Esophagus squamous epithelium (tissue), 5 donors: ENCODE measurements at places on chromosomes 6 and 20.

- H3K4me1 ChIP-seq = peaks cover 16% of the 10 kb centered on the region
- DNase-seq = no peak
- peak overlapping the region; percentile 54 for H3K4me3 ChIP-seq
- no peak overlapping the region for H3K27ac ChIP-seq
Measured at GRCh38 chr20:22403022-22403631, 181.2 kb downstream of the FOXA2 start.

DNA sequence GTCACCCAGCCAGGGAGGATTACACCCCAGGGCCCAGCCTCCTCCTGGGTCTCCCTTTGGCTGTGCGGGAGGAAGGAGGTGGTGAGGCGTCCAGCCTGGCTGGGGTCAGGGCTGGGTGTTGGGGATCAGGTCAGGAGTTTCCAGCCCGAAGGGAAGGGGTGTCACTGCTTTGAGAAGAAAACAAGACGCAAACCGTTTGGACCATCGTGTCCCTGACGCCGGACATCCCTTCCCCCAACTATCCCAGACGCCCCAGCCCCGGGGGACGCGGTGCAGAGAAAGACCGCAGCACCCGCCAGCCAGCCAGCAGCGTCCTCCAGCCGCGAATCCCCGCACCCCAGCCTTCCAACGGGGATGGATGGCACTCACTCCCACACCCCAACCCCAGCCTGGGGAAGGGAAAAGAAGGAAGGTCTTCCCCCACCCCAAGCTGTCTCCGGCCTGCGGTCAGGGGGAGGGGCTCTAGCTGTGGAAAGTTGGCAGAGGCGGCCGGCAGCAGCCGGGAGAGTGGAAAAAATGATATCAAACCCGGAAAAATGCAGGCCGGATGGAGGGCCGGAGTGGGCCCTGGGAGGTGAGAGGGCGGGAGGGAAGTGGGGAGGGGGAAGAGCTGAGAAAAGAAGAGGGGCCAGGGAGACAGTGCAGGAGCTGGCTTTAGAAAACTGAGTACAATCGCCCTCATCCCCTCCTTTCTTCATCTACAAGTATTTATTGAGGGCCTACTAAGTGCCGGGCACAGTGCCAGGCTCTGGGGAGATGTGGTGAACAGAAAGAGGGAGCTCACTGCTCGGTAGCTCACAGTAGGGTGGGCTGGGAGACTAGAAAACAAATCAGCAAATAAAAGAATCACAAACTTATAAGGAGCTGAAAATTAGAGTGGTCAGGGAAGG, 10.6 kb downstream of the REM1 start:
- no peaks in the 10 kb centered on the region for H3K36me3 ChIP-seq
- no peaks in the 10 kb centered on the region for H3K4me1 ChIP-seq
- H3K4me3 ChIP-seq = peak overlapping the region; percentile 53
- DNase-seq = no peak

GRCh38 chr6:10977231-10977968, 66.7 kb downstream of the ELOVL2 start:
- no peak overlapping the region for H3K4me3 ChIP-seq
- DNase-seq = no peak
- no peaks in the 10 kb centered on the region for H3K4me1 ChIP-seq
- H3K27ac ChIP-seq = no peak overlapping the region
- no peaks in the 10 kb centered on the region for H3K36me3 ChIP-seq
- no peaks in the 10 kb centered on the region for H3K27me3 ChIP-seq

GRCh38 chr20:13099676-13100075, 90.9 kb downstream of the SPTLC3 start:
- no peaks in the 10 kb centered on the region for H3K4me1 ChIP-seq
- no peak for DNase-seq
- no peak overlapping the region for H3K27ac ChIP-seq
- no peaks in the 10 kb centered on the region for H3K27me3 ChIP-seq
- H3K4me3 ChIP-seq = no peak overlapping the region
- H3K36me3 ChIP-seq = no peaks in the 10 kb centered on the region

DNA sequence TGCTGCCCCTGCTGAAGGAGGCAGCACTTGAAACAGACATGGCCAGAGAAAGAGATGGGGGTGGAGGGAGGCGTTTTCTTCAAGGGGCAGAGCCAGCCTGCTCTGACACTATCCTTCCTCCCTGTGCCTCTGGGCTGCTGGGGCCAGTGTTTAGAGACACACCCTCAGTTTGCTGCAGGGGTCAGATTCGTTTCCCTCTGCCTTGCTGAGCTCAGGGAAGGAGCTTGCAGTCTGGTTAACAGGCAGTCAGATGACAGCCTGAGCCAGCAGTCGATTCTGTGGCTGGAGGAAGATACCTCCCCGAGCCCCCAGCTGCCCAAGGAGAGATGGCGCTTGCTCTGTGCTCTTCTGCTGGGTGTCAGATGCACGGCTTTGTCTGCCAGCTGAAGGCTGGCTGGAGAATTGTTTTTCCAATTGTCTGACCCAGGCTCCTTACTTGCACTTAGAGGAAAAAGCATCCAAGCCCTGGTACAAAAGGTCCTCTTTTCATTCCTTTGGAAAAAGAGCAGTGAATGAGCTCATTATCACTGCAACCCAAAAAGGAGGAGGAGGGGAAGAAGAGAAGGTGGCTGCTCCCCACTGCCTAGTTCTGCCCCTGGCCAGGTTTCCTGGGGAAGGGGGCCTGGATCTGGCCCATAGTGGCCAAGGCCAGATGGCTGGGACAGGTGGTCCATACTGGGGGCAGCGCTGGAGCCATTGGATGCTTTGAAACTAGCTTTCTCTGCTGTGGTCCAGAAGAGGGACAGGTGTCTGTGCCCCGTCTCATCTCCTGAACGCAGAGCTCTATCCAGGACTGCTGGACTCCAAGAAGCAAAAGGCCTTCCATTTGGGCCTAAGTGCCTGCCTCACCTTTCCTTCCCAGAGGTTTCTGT, 88.2 kb downstream of the TCP11 start:
- H3K36me3 ChIP-seq = peaks cover 12% of the 10 kb centered on the region
- no peaks in the 10 kb centered on the region for H3K27me3 ChIP-seq
- H3K4me3 ChIP-seq = no peak overlapping the region

- DNase-seq = no peak
- peaks cover 8% of the 10 kb centered on the region for H3K4me1 ChIP-seq
- no peaks in the 10 kb centered on the region for H3K36me3 ChIP-seq
Measured at GRCh38 chr6:33160728-33161344, 31.4 kb downstream of the COL11A2 start.

DNA sequence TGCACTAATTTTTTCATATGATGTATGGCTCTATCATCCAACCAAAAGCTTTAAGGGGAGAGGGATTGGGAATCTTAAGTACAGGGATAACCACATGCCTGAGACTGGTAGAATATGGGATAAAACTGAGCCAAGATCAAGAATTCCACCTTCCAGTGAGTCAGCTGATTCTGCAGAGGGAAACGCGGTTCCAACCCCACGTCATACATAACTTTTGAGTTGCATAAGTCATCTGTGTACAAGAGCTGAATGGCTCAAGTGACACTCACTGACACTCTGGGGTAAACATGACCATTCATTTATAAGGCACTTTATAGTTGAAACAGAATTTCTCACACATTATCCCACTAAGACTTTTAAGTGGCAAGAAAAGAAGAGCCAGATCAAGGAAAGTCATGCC, 16.4 kb downstream of the TRIM27 start:
- peaks cover 3% of the 10 kb centered on the region for H3K4me1 ChIP-seq
- no peak for DNase-seq
- no peak overlapping the region for H3K27ac ChIP-seq
- H3K36me3 ChIP-seq = peaks cover 19% of the 10 kb centered on the region

DNA sequence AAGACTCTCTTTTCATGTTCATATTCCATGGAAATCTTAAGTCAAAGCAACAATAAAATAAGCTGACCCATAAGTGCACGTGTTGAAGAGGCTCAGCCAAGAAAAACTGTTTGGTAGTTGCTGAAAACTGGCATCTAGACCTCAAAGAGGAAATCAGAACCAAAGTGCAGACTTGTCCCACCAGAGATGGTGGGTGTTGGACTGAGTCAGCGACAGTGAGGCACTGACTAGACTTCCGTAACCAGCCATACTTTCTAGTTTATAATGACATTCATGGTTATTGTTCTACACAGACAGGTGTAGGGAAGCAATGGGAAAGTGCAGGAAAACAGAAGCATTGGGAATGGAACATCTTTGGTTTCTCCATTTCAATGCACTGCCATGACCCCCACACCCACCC, 175.7 kb upstream of the AGPAT4 start:
- H3K36me3 ChIP-seq = no peaks in the 10 kb centered on the region
- no peak overlapping the region for H3K4me3 ChIP-seq
- no peak overlapping the region for H3K27ac ChIP-seq
- H3K27me3 ChIP-seq = no peaks in the 10 kb centered on the region

DNA sequence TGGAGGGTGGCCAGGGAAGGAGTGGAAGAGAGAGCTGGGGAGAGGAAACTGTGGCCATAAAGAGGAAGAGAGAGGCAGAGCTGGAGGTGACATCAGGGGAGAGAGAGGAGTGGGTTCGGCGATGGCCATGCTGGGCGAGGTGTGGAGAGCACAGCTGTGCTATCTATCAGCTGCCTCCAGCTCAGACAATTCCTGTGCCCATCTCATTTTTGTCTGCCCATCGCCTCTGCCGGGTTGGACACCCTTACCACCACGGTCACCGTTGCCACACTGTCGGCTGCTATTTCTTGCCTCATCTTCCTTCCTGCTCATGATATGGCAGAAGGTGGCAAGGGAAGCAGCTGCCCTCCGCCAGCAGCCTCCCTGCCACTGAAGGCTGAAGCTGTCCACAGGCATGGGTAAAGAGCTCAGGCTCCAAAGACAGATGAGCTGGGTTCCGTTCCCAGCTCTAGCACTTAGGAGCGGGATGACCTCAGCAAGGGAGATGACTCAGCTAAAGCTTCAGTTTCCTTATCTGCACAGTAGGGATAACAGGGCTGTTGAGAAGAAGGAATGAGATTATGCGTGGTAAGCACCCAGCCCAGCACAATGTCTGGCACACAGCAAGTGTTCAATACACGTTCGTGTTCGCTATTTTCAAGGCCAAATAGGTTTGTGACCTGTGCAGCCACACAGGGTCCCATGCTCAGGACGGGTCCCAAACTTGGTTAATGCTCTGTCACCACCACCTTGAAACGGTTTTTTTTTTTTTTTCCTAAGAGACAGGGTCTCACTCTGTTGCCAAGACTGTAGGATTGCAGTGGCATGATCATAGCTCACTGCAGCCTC, 21.9 kb upstream of the TAF8 start:
- peaks cover 9% of the 10 kb centered on the region for H3K4me1 ChIP-seq
- no peak for DNase-seq
- no peak overlapping the region for H3K4me3 ChIP-seq
- peaks cover 57% of the 10 kb centered on the region for H3K36me3 ChIP-seq
- no peaks in the 10 kb centered on the region for H3K27me3 ChIP-seq

GRCh38 chr6:6246544-6246943, 73.9 kb downstream of the F13A1 start:
- no peak for DNase-seq
- H3K4me3 ChIP-seq = no peak overlapping the region
- no peaks in the 10 kb centered on the region for H3K4me1 ChIP-seq
- no peaks in the 10 kb centered on the region for H3K27me3 ChIP-seq

DNA sequence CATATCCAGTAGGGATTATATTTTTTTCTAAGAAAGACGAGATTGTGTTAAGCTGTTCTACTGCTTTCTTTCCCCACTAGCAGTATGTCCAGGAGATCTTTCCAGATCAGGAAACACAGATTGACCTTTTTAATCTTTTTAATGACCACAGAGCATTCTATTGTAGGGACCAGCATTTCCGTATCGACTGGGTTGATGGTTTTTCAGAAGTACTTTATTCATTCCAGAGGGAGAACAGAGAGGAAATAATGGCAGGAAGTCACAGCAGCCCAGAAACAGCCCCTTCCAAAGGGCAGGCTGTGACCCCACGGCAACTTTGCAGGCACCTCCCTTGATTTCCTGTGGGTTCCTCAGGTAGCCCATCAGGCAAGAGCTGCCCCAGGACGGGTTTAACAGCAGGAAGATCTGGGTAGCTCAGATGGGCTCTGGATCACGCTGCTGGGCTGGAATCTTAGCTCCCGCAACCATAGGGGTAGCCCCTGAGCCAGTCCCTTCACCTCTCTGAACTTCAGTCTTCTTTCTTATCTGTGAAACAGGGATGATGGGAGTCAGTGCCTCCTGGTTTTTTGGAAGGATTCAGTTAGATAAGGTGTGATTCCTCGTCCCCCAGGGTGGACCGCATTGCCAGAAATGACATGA, 23.8 kb upstream of the CHMP4B start:
- H3K4me1 ChIP-seq = peaks cover 10% of the 10 kb centered on the region
- no peaks in the 10 kb centered on the region for H3K27me3 ChIP-seq
- no peak overlapping the region for H3K4me3 ChIP-seq
- no peaks in the 10 kb centered on the region for H3K36me3 ChIP-seq
- no peak overlapping the region for H3K27ac ChIP-seq

DNA sequence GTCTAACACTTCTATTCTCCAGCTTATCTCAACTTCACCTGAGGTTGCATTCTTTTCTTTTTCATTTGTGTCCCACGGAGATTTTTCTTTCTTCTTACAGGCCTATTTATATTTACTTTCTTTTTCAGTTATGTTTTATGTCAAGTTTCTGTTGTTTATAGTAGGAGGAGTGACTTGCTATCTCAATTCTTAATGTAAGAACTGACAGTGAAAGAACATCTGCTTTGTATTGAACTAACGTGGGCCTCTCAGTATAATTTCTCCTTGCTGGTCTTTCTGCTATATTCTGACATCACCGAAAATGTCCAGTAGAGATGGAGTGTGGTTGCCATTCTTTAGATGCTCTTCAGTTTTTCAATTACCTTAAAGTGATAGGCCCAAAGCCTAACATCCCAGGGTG, 521.7 kb downstream of the EPM2A start:
- DNase-seq = no peak
- H3K4me3 ChIP-seq = no peak overlapping the region
- no peaks in the 10 kb centered on the region for H3K36me3 ChIP-seq
- H3K27ac ChIP-seq = no peak overlapping the region

DNA sequence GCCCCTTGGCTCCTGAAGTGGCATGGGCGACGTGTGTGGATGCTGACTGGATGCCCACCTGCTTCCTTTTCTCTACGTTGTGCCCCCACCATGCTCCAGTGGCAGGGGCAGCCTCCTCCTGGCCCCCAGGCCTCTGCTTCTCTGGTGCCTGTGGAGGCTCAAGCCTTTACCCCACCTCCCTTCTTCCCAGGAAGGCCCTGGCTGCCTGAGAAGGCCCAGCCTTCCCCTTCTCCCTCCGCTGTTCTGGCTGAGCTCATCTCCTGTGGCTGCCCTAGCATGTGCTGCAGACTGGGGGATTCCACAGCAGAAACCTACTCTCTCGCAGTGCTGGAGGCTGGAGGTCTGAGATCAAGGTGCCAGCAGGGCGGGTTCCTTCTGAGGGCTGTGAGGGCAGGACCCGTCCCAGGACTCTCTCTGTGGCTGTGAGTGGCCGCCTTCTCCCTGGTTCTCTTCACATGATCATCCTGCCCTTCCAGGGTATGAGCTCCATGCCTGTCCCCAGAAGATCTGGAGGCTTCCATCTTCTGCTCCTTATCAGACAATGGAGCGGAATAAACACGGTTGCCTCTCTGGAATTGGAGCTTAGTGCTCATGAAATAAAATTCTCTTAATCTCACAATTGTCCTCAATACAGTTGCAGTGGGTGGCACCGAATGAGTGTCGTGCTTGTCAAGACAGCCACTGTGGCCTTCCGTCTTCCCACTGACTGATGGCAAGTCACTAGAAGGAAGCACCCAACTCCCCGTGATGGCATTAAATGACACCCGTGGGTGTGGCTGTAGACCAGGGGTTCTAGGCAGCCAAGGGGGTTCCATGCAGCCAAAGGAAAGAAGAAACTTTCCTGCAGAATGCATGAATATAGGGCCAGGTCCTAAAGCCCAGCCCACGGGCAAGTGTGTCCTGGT, 25.1 kb downstream of the PHACTR3 start:
- no peak overlapping the region for H3K27ac ChIP-seq
- no peaks in the 10 kb centered on the region for H3K4me1 ChIP-seq
